ENCODE measurements at places on chromosomes 3 and 15.

GRCh38 chr15:48888836-48889235 is 10.9 kb downstream of the EID1 start:
- DNase-seq: no peak

DNA sequence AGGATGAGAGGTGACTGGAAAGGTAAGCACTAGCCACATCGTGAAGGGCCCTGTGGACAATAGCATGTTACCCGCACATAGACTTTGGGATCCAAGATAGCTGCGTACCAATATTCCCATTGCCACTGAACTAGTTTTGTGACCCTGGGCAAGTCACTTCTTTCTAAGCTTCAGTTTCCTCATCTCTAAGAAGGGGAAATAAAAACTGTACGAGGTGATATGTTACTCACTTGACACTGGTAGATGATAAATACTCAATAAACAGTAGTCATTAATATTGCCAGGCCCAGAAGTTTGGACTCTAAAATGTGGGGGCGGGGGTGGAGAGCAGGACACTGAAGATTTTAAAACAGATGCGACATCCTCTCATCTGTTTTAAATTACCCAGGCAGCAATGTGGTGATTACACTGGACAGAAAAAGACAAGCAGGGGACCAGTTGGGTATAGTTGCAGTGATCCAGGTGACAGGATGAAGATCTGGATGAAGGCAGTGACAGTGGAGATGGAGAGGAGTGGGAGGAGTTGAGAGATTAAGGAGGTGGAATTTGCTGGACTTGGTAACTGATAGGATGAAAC is 2.5 kb downstream of the ATG7 start:
- no peak for DNase-seq

DNA sequence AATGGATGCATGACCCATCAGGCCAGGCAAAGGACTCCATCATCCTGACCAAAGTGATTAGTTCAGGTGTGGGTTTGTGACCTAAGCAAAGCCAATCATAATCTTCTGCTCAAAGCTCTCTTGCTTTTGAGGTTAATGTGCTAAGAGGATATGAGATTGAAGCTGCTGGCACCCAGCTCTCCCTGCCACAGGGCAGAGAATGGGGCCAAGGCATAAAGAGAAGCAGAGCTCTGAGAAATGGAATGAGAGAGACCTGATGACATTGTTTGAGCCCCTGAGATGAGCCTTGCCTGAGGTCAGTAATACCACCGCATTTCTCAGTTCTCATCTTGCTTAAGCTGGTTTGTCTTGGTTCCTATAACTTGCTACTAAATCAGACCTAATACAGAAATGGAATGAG is 6.4 kb upstream of the PARP6 start:
- DNase-seq: no peak

- DNase-seq: no peak
Measured at GRCh38 chr3:156305672-156306071, 185.3 kb downstream of the KCNAB1 start.

GRCh38 chr15:34582461-34583371 is 735 bp downstream of the GOLGA8B start:
- no peak for DNase-seq

DNA sequence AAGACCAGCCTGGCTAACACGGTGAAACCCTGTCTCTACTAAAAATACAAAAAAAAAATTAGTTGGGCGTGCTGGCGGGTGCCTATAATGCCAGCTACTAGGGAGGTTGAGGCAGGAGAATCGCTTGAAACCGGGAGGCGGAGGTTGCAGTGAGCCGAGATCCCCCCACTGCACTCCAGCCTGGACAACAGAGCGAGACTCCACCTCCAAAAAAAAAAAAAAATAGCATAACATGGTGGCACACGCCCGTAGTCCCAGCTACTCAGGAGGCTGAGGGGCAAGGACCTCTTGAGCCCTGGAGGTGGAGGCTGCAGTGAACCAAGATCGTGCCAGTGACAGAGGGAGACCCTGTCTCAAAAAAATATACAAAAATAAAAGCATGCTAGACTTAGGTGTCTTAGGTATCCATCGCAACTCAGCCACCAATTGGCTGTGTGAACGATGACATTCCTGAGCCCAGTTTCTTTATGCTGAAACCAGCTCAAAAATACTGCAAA is 6.2 kb downstream of the PLCH1 start:
- DNase-seq: no peak

- DNase-seq: peak; percentile 79
Measured at GRCh38 chr15:89822026-89822425, 7.4 kb upstream of the ANPEP start.

DNA sequence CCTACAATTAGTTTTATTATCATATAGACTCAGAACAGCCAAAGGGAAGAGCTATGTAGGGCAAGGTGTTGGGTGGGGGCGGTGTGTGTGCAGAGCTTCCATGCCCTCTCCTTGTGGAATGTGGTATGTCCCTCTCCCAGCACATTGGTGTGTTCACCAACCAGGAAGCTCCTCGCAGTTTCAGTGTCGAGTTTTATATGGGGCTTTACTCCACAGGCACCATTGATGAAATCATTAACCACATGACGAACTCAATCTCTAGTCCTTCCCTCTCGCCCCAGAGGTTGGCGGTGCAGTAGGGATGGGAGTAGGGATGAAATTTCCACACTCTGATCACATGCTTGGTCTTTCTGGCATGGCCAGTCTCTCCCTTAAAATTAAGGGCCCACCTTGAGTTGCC is 13.6 kb upstream of the SRP14 start:
- DNase-seq: peak; percentile 82

GRCh38 chr15:87760547-87761314 is 495.8 kb downstream of the NTRK3 start:
- DNase-seq: no peak

GRCh38 chr3:104385421-104385820 is 981.3 kb upstream of the ALCAM start:
- DNase-seq: no peak

DNA sequence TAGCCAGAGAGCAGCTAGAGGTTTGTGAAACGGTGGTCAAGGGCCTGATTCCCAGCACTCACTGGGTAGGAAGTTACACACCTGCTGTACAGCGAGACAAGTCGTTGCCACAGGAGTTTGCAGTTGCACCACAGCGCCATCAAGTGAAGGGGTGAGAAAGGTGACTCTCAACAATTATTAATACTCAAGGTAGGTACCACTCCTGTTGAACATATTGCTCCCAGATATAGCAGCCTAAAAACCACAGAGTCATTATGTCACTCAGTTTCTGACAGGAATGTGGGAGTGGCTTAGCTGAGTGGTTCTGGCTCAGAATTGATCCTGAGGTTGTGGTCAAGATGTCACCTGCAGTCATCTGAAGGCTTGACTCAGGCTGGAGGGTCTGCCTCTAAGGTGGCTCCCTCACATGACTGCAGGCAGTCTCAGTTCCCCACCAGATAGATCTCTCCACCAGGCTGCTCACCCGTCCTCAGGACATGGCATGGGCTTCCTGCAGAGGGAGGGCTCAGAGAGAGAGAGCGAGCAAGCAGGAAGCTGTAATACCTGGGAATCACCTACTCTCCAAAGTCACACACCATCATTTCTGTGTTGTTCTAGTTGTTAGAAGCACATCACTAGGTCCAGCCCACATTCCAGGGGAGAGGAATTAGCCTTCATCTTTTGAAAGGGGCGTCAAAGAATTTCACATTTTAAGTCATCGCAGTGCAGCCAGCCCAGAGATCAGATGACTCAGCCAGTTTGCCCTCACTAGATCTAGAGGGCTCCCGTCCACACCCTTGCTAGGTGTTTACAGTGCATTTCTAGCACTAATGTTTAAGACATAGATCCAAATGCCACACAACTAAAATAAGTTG is 17.0 kb upstream of the ANO10 start:
- DNase-seq: peak; percentile 79

DNA sequence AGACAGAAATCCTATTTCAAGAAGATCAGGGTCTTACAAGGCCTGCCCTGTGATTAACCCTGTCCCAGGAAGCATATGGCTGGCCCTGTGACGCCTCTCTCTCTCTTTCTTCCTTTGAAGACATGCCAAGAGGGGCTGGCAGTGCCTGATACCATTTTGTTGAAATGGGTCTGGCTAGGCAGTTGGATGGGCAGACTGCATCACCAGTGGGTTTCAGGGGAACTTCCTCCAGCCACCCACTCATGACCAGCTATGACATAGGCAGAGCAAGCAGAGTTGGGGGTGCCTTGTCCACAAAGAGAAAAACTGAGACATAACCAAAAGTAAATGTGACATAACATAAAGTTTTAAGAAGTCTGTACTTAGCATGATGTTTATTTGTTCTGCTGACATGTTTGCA is 31.4 kb upstream of the MANF start:
- DNase-seq: no peak

- no peak for DNase-seq
Measured at GRCh38 chr3:183815563-183815940, 9.8 kb downstream of the MAP6D1 start.

- no peak for DNase-seq
Measured at GRCh38 chr3:161171113-161171512, 50.0 kb upstream of the NMD3 start.

GRCh38 chr15:78709263-78709882 is 68.4 kb upstream of the CHRNB4 start:
- peak; percentile 31 for DNase-seq

DNA sequence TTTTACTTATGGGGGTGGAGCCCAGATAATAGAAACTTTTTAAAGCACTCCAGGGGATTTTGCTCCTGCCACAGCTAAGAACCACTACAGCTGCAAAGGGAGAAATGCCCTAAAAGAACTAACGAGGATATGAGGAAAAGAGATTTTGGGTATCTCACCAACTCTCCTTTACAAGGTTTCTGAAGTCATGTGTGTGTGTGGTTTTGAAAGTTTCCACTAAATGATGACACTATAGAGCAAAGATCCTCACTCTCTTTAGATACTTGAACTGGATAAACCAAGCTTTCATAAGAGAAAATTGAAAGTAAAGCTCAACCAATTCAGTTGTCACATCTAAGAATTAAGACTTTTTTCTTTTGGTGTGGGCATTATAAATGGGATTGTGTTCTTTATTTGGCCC is 455.3 kb upstream of the ALCAM start:
- no peak for DNase-seq

DNA sequence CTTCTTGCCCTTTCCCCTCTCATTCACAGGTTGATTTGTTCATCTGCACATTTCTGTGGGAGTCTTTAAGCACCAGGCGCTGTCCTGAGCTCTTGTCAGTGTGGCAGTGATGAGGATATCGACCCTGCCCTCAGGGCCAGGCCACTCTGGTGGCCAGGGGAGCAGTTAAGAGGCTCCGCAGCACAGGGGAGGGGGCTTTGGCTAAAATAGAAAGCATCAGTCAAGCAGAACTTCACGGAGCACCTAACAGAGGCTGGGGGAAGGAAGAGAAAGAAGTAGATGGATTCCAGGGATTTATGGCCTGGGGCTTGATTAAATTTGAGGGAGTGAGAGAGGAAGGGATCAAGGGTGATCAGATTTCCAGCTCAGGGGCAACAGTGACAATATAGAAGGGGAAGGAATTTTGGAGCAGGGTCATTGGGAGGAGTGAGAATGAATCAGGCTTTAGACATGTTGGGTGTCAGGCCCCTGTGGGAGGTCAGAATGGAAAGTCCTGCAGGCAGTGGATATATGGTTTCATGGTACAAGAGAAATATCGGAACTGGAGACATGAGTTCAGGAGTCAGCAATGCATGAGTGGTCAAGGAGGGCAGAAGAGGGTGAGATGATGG is 73.0 kb upstream of the GLCE start:
- DNase-seq: no peak

DNA sequence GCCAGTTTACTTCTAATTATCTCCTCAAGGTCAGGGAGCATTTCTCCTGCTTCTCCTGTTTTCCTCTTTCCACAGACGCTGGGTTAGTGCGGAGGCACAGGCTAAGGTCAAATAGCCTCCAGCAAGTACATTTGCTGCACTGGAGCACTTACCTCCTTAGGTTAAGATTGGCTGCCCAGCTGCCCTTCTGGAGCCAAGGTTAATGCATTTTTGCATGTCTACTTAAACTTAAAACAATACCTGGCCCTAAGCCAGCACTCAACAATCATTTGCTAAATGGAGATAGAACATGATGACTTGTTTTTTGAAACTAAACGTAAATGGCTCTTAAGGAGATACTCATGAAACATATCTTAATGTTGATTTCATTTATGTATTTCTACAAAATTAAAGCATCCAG is 83.5 kb downstream of the SSR3 start:
- no peak for DNase-seq

DNA sequence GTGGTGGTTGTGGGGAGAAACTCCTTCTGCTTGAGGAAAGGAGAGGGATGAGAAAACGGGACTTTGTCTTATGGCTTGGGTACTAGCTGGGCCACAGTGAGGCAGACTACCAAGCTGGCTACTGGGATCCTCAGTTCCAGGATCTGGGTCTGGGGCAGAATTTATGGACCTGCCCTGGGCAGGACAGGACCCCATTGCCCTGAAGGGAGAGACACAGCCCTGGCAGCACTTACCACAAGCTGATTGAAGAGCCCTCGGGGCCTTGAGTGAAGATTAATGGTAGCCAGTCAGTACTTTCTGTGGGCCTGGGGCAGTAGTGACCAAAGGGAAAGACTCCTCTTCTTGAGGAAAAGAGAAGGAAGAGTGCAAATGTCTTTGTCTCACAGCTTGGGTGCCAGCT is 799.7 kb downstream of the SI start:
- no peak for DNase-seq

DNA sequence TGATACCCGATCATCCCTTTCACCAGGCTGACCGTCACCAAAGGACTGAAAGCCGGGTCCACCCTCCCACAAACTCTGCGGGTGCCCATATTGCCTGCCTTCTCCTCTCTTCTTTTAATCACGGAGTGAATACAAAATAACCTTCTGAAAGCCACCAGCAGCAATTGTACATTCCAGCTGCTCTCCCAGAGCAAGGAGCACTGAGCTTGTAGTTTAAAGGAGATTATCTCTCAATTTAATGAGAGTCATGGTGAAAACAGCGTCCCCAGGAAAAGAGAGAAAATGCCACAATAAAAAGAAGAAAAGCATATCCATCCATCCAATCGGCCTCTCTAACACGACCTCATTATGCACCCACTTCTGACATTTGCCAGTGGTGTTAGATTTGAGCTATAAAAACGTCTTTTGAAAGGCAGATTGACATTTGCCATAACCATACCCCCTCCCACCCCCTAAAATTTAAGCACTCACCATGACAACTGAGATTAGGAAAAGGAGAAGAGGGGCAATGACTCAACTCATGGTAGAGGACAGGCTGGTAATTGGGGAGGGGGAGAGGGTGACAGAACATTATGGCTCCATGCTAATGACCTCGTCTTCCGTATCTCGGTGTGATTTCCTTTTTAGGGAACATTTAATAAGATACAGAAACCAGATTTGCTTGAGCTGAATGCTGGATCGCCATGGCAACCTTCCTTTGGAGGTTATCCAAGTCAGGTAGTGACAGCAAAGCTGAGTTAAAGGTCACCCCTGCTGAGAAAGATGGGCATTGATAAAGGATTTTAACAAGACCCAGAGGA is 106.2 kb downstream of the ST8SIA2 start:
- DNase-seq: no peak

- DNase-seq: no peak
Measured at GRCh38 chr15:99252326-99252725, 1.0 kb downstream of the LRRC28 start.

DNA sequence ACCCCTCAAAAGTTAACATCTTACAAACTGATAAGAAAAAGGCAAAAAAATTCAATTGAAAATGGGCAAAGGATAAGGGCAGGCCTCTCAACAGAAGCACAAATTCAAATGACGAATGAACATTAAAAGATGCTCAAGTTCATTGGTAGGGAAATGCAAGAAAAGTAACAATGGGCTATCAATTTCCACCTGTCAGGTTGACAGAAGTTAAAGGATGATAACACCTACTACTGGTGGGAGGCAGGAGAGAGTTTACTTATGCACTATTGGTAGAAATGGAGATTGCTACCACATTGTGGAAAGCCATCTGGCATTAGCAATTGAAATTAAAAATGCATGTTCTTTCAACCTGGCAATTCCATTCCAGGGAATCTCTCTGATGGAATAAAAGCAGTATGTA is 35.6 kb upstream of the TNFAIP8L3 start:
- no peak for DNase-seq
